ENCODE measurements at places on chromosomes 5 and 9.

- DNase-seq = peak; percentile 8
Observed at GRCh38 chr9:75200892-75201470, 112.7 kb downstream of the OSTF1 start.

GRCh38 chr9:108478431-108479332 lies 377.1 kb downstream of the ACTL7B start:
- DNase-seq = no peak

DNA sequence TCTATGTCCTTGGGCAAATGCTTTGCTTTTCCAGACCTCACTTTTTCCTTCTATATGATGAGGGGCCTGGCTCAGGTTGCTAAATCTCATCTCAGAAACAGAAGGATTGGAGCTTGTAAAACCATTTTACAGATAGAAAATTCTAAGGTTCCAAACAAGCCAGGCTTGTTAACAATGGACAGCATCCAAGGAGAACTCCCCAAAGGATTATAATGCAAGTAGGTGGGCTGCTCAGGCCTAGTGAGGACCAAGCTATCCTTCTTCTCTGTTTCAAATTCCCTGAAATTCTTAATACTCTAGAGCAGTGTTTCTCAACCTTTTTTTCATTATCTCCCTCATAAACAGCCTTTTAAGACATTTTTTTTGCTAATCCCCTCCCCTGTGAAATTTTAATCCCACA lies 269.8 kb downstream of the TMEM38B start:
- no peak for DNase-seq

DNA sequence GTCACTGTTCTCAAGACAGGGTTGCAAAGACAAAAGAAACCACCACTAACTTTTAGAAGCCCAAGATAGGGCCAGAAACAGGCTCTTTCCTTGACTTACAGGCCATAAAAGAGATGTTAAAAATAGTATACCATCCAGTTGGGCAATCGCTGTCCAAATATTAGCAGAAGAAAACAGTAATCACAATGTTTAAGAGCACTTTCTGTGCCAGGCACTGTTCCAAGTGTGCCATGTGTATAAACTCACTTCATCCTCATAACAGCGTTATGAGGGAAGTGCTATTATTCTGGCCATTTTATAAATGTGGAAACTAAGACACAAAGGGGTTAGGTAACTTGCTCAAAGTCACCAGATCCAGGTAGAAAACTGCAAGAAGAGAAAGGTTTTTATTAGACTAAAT lies 111.7 kb downstream of the KCNN2 start:
- no peak for DNase-seq

GRCh38 chr5:160887780-160888179 lies 35.8 kb upstream of the ATP10B start:
- DNase-seq = no peak

DNA sequence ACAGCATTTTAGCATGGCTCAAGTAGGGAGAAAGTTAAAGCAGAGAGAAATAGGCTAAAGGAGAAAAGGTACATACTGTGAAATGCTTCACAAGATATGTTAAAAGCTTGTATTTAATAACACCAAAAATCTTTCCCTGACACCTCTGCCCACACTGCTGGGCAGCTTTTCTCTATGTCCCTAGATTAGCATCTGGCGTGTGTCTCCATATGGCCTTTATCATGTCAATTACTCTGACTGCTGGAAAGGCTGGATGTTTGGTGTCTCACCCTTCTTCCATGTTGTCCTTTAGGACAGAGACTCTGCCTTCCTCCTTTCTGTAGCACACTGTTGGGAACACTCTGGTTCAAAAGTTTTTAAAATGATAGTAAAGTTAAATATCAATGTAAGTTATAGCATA lies 122.5 kb downstream of the OXCT1 start:
- no peak for DNase-seq

DNA sequence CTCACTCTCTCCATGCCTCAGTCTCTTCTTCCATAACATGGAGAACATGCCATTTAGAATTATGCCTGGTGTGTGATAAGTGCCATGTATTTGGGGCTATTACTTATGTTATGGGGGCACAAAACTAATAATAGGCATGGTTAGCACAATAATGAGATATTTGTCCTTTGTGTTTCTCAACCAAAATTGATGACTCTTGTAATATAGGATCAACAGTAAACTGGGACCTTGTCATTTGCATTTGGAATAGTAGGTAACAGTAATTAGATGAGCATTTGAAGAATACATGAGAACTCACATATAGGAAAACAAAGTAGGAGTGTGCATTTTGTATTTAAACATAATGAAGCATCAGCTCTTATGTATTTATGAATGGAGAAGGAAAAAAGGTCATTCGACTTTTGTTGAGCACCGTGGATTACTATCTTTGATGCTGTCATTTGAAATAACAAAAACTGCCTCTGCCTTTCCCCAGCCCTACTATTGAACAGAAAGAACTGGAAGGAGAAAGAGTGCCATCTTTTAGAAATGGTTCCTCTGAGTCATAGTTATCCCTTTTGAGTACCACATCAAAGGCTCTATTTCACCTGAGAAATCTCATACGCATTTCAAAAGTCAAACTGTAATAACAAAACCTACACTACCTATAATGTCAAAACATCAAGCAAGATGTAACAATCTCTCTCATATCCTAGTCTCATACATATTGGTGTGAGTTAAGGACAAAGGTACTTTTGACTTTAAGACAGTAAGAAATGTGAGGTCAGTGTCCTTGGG lies 655.2 kb downstream of the PDE4D start:
- no peak for DNase-seq

DNA sequence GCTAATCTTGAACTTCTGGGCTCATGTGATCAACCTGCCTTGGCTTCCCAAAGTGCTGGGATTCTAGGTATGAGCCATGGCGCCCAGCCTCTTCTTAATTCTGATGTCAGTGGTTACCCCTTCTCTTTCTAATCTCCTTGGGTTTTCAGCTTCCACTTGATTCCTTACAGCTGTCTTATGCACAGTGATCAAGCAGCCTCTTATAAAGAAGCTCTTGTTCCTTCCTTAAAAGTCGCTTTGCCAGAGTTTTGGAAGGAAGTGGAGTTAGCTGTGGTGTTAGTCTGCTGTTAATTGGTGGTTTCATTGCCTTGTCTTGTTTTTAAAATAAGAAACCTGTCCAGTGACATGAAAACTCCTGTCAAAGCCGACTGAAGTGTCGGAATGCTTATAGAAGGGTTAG lies 128.1 kb upstream of the CACNA1B start:
- DNase-seq = no peak

GRCh38 chr9:84438391-84438790 lies 97.8 kb upstream of the SLC28A3 start:
- DNase-seq = no peak

- no peak for DNase-seq
Observed at GRCh38 chr9:107922260-107922659, 432.7 kb upstream of the KLF4 start.

GRCh38 chr5:133370904-133371303 lies 241.4 kb downstream of the FSTL4 start:
- no peak for DNase-seq

- no peak for DNase-seq
Observed at GRCh38 chr5:75330404-75330803, 6.6 kb upstream of the HMGCR start.

- no peak for DNase-seq
Observed at GRCh38 chr5:35282810-35283209, 52.5 kb upstream of the PRLR start.

DNA sequence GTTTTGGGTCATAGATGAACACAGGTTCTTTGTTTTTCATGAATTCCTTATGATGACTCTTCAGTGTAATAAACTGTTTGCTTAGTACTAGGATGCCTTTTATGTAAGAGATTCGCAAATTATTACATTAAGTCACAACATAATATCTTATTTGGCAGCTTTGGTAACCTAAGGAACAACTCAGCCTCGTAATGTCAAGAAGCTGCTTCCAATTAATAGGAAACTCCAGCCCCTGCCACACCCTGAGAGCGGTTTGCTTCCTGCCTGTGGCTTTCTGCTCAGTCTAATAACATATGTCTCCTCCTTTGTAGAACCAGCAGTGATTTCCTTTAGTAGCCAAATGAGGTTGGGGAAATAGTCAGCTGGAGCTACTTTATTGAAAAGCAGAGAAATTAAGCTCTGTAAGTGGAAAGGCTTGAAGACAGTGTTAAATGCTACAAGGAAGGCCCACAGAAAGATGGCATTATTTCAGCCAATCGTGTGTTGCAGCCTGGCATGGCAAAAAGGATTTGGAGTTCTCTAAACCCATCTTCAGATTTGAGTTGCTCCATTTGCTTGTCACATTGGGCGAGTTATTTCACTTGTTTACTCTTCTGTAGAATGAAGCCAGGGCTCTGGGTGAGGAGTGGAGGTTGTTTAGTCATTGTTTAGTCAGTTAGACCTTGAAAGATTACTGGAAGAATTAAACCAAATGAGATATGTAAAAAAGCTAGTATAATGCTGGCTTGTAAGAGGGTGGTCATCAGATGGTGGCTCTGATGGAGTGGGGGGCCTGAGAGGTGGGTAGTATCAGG lies 54.1 kb downstream of the MTAP start:
- DNase-seq = no peak

DNA sequence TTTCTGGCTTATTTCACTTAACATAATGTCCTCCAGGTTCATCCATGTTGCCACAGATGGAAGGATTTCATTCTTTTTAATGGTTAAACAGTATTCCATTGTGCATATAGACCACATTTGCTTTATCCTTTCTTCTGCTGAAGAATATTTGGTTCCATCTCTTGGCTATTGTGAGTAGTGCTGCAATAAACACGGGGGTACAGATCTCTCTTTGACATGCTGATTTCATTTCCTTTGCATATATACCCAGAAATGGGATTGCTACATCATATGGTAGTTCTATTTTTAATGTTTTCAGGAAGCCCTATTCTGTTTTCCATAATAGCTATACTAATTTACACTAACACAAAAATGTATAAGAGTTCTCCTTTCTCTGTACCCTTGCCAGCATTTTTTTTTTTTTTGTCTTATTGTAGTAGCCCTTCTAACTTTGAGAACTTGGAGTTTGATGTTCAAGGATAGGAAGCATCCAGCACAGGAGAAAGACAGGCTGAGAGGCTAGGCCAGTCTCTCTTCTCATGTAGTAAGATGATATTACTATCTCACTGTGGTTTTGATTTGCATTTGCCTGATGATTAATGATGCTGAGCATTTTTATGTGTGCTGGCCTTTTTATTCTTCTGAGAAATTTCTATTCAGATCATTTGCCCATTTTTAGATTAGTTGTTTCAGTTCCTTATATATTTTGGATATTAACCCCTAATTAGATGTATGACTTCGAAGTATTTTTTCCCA lies 592.2 kb upstream of the ZNF608 start:
- DNase-seq = no peak

DNA sequence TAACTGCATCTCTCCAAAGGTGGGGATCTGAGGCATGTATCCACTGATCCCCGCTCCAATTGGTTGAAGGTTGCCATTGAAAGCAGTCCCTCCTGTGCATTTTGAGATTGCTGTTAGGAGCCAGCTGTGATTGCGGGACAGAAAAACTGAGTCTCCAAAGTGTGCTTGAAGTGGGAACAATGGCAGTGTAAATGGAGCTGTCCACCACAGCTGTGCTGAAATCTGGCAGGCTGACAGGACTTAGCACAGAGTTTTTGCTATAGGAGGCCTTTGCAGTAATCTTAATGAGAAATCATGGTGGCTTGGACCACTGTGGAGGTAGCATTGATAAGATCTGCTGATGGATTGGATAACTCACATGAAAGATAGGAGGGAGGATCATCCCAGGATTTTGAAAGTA lies 3.3 kb downstream of the RNF20 start:
- no peak for DNase-seq

- no peak for DNase-seq
Observed at GRCh38 chr5:143154510-143155370, 248.7 kb downstream of the NR3C1 start.

DNA sequence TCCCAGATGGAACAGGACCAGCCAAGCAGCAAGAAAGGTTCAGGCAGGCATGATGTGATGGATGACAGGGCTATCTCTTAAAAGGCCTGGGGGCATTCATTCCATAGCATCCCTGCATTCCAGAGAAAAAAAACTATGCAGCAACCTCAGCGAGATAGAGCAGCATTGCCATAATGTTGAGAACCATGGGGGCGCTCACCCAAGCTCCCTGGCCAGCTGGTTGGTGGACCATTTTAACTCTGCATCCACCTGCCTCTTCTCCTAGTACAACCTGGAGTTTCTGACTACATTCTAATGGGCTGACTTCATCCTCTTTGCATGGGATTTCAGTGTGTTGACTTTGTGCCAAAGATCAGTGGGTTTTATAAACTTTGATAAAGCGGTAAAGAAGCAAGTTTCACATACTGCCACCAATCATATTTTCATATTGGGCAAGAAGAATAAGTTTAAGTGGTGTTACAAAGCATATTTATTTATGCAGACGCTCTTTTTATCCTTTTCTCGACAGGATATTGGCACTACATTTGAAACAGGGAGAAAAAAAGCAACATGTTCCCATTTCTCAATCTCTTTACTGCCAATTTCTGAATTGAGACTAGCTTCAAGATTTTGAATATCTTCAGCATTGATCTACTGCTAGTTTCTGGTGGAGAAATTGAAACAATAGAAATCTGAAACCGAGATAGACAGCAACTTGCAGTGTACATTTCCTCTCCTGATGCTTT lies 378.3 kb upstream of the WWC1 start:
- no peak for DNase-seq

- DNase-seq = no peak
Observed at GRCh38 chr5:148794729-148795561, 31.5 kb upstream of the ADRB2 start.

DNA sequence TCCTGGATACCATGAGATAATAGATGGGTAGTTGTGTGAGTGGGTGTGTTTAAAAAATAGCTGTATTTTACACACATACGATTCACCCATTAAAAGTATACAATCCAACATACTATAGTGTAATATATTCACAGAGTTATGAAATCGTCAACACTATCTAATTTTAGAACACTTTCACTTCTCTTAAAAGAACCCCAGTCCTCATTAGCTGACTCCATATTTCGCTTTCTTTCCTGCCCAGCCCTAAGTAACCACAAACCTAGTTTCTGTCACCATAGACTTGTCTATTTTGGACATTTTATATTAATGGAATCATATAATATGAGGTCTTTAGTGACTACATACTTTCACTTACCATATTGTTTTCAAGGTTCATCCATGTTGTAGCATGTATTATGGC lies 63.8 kb upstream of the S1PR3 start:
- no peak for DNase-seq

- DNase-seq = no peak
Observed at GRCh38 chr9:33878691-33879366, 61.9 kb downstream of the UBE2R2 start.

DNA sequence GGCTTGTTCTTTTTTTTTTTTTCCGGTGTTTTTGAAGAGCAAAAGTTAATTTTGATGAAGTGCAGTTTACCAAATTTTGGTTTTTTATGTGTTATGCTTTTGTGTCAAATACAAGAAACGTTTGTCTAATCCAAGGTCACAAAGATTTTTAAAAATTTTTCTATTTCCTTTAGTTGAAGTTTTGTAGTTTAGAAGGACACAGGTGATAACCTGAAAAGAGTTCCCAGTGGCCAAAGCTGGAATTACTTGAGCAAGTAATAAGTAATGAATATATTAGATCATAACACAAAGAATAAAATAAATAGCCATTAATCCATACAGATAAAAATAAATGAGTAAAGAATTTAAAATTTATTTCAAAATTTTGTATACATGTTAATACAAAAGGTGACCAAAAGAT lies 71.5 kb downstream of the FCHO2 start:
- DNase-seq = no peak

- DNase-seq = no peak
Observed at GRCh38 chr5:170365831-170366230, 23.3 kb downstream of the KCNMB1 start.

GRCh38 chr9:336039-336438 lies 121.4 kb downstream of the DOCK8 start:
- no peak for DNase-seq
